ENCODE measurements at places on chromosomes 12 and 14.

DNA sequence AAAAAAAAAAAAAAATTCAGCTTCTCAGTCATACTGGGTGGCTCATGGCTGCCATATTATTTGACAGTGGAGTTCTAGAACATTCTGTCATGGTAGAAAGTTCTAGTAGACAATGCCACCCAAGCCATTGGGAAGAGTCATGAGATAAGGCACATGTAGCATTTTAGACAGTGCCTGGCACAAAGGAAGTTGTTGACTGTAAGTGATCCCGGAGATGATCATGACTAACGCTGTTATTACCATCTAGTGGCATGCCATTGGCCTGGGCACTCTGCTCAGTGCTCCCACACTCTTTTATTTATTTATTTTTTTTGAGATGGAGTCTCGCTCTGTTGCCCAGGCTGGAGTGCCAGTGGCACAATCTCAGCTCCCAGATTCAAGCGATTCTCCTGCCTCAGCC lies 80.4 kb downstream of the FOXN4 start:
- no peak for DNase-seq

GRCh38 chr14:49988080-49988990 lies 95.5 kb downstream of the ARF6 start:
- no peak for DNase-seq

DNA sequence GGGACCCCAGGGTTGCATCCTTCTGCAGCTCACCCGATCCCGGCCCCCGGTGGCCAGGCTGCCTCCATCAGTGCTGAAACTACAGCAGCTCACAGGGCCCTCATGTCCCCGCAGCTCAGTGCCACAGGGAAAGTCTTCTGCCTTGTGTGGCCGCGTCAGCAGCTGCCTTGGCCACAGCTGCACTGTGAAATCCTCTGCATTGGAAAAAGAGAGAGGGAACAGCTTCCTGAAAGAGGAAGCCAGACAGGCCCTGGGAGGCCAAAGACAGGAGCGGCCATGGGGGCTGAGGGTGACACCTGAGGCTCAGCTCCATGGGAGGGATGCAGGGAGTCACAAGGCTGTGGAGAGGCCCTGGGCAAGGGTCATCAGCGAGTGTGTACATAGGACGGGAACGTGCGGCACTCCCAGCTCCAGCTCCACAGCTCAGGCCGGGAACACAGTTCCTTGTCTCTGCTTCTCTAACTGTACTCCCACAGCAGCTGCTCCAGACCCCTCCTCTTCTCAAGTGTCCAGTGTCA lies 32.7 kb downstream of the PARP2 start:
- DNase-seq = no peak

DNA sequence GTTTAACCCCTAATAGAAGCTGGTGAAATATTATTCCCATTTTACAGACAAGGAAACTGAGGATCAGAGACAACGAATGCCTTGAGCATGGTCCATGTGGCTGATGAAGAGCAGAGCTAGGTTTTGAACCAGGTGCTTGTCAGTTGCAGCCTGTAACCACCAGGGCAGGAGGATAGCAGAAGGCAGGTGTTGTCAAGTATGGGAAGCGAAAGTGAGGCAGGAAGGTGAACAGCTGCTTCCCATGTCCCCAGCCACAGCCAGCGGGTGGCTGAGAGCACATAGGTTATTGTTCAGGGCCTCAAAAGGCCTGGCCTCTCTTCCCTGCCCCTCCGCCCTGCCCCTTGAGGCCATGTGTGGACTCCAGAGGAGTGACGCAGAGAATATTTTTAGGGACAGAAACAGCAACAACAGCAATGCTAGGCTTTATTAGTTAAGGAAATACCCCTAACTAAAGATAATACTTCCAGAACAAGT lies 39.6 kb downstream of the IQSEC3 start:
- no peak for DNase-seq

DNA sequence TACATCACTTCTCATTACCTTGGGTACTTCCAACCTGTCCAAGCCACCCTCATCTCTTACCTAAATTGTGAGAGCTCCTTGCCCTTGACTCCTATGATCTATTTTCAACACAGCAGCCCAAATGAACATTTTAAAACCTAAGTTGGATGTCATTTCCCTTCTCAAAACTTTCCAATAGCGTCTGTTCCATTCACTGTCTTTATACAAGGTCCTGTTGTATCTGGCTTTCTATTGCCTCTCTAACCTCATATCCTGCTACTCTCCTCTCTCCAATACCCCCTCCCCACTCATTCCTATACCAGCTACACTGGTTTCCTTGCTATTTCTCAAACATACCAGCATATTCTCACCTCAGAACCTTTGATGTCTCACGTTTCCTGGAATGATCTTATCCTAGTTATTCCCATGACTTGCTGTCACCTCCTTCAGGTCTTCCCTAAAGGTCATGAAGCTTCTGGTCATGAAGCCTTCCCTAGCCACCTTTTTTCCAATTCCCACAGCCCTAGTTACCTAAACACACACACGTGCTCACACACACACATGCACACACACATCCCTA lies 4.1 kb upstream of the KANSL2 start:
- no peak for DNase-seq

DNA sequence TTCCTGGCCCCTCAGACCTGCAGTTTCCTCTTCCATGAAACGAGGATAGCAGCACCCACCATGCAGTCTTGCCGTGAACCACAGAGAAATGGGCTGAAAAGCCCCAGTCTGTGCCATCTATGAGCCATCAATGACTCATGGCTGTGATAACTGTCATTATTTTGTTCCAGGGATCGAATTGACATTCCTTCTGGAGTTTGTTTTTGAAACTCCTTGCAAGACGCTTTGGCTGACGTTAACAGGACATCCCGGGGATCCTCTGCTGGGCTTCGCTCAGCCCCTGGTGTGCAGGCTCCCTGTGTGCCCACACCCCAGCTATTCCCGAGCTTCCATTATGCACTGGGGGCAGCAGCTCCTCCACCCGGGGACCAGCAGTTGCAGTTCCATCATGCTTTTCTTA lies 33.8 kb downstream of the MMAB start:
- no peak for DNase-seq

- no peak for DNase-seq
Measured at GRCh38 chr12:18898470-18898869, 160.6 kb downstream of the CAPZA3 start.

- no peak for DNase-seq
Measured at GRCh38 chr12:108338915-108339657, at the start of gene CMKLR1. Gene CMKLR1 (minus strand): TSS chr12:108339311. CDS start chr12:108293591, 45,720 bp downstream.

GRCh38 chr12:46362895-46363581 lies 9.5 kb downstream of the SLC38A2 start:
- no peak for DNase-seq

DNA sequence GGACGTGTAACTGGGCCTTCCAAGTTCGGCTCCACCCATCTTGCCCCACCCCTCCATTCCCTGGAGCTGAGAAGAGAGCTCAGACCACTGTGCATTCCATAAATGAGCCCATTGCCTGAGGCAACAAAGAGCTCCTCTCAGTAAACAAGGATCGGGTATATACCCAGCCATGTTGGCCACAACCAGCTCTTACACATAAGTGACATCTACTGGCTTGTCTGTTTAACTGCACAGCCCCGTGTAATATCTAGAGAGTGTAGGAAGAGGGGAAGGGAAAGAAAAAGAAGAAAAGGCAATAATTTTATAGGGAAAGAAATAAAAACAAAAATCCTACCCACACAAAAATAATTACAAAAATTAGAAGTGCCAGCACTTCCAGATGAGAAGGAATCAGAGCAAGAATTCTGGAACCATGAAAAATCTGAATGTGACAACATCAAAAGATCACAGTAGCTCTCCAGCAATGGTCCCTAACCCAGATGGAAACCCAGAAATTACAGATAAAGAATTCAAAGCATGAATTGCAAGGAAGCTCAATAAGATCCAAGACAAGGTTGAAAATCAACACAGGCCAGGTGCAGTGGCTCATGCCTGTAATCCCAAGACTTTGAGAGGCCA lies 308.1 kb downstream of the RPAP3 start:
- DNase-seq = no peak

DNA sequence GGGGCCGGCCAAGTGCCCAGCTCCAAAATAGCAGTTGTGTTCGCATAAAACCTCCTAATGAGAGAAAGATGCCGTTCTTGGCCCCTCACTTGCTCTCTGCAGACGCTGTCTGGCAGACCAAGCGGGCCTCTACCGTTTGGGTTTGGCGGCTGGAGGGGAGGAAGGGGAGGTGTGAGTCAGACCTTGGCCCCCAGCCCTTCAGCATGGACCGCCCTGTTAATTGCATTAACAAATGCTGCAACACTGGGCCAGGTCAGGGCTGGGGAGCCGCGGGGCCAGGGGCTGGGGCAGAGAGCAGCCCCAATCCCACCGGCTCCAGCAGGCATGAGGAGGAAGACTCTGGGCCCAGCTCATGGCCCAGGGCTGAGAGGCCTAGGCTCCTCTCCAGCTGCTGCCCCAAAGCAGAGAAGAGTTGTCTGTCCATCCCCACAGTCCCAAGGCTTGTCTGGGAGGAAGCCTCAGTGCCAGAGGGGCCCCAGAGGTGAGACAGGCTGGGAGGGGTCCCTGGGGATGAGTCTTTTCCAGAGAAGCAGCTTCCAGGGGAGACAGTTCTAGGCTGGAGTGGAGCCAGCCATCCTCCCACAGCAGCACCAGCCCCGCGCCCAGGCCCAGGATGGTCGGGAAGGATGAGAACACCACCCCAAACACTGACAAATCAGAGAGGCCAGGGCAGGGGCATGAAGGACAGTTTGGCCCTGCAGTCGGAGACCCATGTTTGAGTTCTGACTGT lies 16.9 kb downstream of the LTBP2 start:
- no peak for DNase-seq

GRCh38 chr12:18857656-18858055 lies 119.7 kb downstream of the CAPZA3 start:
- no peak for DNase-seq

DNA sequence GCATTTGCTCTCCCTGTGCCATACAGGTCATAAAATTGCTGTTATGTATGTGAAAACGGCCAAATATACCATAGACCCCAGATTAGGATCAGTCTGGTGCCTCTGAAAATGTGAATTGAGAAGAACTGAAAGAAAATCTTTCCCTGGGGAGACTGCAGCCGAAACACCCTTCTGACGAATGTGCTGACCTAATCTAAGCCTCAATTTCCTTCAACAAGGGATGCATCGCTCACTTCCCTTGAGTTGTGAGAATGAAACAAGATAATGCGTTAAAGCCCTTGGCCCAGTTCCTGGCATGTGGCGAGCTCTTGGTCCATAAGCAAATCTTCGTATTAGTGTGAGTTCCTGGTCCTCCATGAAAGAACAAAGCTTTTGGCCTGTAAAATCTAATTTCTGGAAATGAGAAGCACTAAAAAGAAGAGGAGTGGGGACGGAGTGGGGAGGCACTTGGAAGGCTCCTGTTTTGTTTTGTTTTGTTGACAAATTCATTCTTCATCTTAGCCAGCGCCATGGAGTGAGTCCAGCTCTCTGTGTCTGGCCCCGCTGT lies 49.5 kb upstream of the RTRAF start:
- no peak for DNase-seq

GRCh38 chr12:14399871-14400270 lies 34.4 kb downstream of the ATF7IP start:
- DNase-seq = no peak

DNA sequence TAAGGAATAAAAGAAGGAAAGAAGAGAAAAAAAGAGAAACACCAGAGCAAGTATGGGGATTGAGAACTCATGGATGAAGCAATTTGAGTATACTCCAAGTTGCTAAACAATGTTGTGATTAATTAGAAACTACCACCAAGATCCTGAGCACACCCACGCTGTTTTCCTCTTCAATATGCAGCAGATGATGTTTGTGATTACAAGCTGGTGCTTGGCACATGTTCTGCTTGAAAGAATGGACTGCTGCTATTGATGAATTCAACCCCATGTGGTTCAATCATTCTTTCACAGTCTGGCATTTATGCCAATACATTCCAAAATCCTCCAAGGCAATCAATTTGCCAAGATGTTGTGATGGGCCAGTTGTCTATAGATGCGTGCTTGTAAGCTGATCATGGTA lies 146.8 kb downstream of the SLC2A13 start:
- DNase-seq = no peak

DNA sequence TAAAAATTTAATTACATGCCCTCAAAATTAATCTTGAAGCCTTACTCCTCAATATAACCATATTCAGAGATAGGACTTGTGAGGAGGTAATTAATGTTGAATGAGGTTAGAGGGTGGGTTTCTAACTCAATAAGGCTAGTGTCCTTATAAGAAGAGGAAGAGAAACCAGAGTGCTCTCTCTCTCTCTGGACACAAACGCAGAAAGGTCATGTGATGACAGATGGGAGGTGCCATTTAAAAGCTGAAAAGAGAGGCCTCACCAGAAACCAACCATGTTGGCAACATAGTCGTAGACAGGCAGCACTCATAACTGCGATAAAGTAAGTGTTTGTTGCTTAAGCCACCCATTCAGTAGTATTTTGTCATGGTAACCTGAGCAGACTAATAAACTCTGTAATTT lies 378.5 kb upstream of the LMO3 start:
- no peak for DNase-seq

- no peak for DNase-seq
Measured at GRCh38 chr14:67851785-67852410, 32.3 kb downstream of the RAD51B start.

DNA sequence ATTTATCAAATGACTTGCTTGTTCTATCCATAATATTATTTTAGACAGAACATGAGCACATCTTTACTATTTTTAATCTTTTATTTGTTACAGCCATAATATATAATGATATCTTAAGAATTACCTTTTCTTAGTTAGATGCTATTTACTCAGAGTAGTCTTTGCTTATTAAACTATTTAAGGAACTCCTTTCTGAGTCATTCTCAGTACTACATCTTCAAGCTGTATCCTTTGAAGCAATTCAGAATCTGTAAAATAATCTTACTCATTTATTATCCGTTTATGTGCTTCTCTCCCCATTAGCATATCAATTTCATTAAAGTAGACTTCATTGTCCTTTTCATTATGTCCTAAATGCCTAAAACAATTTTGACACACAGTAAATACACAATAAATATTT lies 240.4 kb upstream of the FAR2 start:
- DNase-seq = no peak

DNA sequence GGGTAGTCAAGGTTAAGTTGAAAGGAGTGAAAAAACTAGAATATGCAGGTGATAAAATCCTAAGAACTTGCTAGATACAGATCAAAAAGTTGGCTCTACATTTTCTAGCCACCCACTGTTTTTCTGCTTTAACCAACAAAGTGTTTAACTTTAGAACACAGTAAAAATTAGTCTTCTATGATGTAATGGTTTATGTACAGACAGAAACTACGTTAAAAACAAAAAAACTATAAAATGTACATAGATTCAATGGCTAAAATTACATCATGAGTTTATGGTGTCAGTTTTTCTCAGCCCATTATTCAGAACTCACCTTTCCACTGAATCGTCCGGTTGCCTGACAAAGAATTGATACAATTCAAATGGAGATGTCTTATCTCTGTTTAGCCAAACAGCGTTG lies 2.1 kb downstream of the YARS2 start:
- DNase-seq = no peak

GRCh38 chr14:86790408-86791364 lies 1202.3 kb downstream of the GALC start:
- no peak for DNase-seq

DNA sequence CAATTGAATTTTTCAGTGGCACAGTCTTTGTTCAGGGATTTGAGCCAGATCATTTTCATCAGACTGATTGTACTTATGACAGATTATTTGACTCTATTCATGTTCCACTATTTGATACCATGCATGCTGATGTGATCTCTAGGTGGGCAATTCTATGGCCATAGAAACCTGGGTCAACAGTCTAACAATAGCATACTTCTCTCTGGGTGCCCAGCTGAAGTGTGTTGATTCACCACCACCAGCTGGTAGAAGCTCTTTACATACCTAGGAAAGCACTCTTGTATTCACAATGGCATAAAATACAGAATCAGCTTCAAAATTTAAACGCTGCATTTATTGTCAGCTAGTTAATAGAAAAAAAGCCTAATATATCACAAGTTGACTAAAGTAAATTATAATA lies 90.2 kb upstream of the TMTC2 start:
- no peak for DNase-seq

All from activated naive CD8-positive, alpha-beta T cell treated with anti-CD3 and anti-CD28 coated beads, Interleukin-2, amount 50 U/mL, for 24 hours (primary cell).